Amniotic stem cell (primary cell): ENCODE measurements at places on chromosomes 13 and 19.

GRCh38 chr13:107906131-107906530 lies 309.2 kb downstream of the LIG4 start:
- DNase-seq = no peak

DNA sequence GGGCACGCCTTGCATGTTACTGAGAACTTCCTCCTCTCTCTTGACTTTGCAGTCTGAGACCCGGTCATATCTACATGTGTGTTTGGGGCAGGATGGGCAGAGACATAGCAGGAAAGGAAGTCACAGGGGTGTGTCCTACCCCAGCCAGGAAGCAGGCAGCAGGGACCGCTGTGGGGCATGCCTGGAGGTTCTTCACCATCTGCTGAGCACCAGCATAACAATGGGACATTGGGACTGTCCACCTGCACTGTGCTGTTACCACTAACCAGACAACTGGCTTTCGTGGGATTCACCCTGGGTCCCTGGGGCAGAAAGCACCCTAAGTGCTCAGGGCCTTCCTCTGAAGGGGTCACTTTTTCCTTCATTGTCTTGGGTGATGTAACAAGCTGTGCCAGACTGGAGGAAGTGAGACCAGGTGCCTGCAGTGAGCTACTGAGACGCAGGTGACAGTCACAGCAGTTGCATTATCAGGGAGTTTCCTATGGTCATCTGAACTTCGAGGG lies 2.6 kb upstream of the HAUS5 start:
- DNase-seq = no peak

GRCh38 chr13:80931766-80932165 lies 590.8 kb upstream of the SPRY2 start:
- no peak for DNase-seq

DNA sequence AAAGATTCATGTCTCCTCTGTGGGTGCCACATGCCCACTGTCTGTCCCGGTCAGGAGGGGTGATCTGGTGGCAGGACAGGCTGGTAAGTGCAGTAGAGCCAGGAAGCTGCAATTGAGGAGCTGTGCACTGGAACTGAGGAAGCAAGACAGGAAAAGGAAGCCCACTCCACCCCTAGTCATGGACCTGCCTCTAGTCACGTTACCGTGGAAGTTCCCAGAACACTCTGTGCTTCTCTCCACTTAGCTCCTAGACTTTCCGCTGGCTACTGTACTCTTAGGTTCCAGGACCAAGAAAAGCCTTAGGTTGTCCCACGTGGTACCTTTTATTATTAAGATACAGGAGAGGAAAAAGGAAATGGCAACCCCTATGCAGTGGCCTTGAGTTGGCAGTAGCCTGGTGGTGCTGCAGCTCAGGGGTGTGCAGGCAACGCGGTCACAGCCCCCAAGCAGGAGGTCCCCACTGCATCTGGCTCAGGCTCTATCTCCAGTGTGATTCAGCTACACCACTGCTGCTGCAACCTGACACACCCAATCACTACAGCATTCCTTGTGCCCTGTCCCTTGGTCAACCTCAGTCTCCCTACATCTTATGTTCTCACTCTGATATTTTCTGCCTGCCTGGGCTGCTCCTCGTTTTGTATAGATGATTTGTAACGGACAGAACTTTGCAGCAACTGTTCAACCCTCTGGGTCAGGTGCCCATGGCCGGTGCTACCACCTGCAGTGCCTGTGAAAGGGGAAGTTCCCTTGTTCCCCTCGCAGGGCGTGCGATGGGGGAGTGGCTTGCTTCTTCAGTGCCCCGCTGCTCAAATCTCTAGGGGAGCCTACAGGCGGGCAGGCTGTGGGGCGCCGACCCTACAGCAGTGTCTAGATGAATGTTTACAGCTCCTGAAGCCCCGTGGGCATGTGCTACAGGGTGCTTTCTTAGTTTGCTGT lies 24.4 kb upstream of the GPR12 start:
- DNase-seq = no peak

- DNase-seq = no peak
Observed at GRCh38 chr13:43230989-43231388, 207.6 kb downstream of the DNAJC15 start.

- DNase-seq = no peak
Observed at GRCh38 chr13:106819413-106820180, 251.7 kb upstream of the ARGLU1 start.

GRCh38 chr19:5977222-5977784 lies 637 bp downstream of the RANBP3 start:
- no peak for DNase-seq

- no peak for DNase-seq
Observed at GRCh38 chr19:18429717-18430416, 8.1 kb downstream of the ISYNA1 start.

GRCh38 chr13:111978546-111978945 lies 88.4 kb upstream of the SOX1 start:
- DNase-seq = no peak

- DNase-seq = no peak
Observed at GRCh38 chr13:91714855-91715254, 316.4 kb downstream of the GPC5 start.

DNA sequence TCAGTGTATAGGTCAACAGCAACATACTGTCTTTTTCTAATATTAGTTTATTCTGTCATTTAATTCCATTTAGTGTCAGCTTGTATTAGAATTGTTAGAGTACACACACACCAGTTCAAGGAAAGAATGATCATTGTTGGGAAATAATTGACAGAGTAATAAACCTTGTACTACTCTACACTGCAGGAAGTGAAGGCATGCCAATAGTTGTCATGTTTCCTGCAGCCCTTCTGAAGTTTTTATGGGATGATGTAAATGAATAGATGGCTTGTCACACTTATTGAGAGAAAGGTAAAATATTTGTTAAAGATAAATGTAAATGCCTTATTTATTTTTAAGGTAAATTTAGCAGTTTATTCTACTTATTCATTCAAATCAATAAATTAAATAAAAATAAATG lies 306.9 kb upstream of the KLHL1 start:
- no peak for DNase-seq

GRCh38 chr13:72792640-72793039 lies 10.7 kb downstream of the PIBF1 start:
- DNase-seq = no peak

DNA sequence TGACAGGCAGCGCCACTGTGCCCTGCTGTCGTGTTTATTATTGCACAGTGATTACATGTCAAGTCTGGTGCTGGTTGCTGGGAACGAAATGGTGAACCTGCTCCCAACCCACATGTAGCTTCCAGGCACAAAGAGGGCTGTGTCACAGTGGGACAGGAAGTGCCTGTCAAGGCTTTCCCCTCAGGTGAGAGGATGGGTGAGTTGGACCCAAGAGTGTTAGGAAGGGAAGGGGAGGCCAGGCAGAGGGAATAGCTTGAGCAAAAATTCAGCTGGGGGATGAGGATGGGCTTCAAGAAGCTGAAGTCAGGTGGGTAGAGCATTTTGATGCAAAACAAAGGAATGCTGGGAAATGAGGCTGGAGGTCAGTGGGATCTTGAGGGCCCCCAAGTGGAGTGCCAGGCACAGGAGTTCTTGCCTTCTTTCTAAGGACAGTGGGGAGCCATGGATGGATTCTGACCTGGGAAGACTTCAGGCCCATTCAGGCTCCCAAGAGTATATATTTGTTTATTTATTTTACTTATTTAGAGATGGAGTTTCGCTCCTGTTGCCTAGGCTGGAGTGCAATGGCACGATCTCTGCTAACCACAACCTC lies 8.5 kb upstream of the QTRT1 start:
- DNase-seq = no peak

- no peak for DNase-seq
Observed at GRCh38 chr19:2187159-2187558, 23.4 kb downstream of the DOT1L start.

- no peak for DNase-seq
Observed at GRCh38 chr19:10553087-10553667, 9.5 kb downstream of the ATG4D start.

- DNase-seq = no peak
Observed at GRCh38 chr13:73832128-73832588, 302.0 kb downstream of the KLF12 start.

DNA sequence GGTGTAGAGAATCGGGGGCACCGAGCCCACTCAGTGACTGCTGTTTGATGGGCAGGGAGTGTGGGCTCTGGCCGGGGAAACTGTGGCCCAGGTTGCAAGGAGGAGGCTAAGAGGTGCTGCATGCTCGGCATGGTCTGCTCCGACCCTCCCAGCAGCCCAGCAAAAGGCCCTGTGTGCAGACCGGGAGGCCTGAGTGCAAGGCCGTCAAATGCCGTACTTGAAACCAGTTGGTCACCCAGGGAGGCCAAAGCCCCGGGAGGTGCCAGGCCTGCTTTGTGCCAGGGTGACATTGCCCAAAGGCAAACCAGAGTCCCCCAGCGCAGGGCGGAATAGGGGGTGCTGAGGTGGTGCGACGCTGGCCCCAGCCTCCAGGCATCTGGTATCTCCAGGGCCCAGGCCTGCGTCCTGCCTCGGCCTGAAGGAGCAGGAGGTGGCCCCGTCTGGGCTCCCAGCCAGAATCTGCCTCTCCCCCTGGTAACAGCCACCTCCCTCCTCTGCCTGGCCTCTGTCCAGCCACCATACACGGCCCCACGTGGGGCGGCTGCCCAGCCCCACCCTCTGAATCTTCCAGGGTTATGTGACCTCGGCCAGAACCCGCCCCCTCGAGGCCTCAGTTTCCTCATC lies 4.0 kb downstream of the PIK3R2 start:
- no peak for DNase-seq

- no peak for DNase-seq
Observed at GRCh38 chr13:46992383-46992952, 95.6 kb upstream of the HTR2A start.

DNA sequence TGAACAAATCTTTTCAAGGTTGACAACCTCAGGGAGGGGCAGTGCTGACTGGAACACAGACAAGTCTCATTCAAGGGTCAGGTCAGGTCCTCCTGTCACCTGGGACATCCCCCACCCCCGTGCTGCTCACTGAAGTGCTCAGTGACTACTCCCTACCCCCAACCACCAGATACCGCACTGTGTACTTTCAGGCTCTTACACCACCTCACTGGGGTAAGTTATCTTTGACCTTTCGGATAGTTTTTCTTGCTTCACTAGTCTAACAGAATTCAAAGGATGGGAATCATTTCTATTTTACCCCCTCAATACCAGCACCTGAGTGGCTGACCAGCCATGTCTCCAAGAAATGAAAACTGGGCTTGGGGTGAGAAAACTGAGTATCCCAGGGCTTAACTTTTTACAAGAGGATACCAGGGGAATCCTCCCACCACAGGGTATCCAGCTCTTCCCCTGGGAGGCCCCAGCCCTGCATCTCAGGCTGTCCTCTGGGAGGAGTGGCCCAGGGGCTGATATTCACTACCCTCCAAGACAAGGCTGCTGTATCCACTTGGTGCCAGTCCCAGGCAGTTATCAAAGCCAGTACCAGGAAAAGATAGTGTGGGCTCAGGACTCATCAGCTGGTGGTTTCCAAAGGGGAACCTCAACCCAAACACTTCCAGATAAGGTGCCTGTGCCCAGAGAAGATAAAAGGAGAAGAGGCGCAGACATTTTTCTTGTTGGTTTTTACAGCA lies 2.1 kb downstream of the ZNF563 start:
- DNase-seq = no peak

DNA sequence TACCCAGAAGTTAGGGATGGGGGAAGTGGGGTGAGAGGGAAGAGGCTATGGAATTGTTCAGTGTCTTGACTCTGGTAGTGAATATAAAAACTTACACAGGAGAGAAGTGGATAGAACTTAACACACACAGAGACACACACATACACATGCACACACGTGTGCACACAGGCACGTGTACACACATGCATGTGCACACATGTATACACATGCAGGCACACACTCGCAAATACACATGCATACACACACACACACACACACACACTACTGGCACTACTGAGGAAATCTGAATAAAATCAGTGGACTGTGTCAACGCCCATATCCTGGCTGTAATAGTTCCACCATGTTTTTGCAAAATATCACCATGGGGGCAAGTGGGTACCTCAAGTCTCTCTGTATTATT lies 107.9 kb downstream of the IRS2 start:
- DNase-seq = no peak
